ENCODE measurements at places on chromosomes 7 and 10. TPM values are rescaled to one million over a fixed set of nuclear protein-coding genes. Genes with fewer than 3 reads are reported as not detected.

DNA sequence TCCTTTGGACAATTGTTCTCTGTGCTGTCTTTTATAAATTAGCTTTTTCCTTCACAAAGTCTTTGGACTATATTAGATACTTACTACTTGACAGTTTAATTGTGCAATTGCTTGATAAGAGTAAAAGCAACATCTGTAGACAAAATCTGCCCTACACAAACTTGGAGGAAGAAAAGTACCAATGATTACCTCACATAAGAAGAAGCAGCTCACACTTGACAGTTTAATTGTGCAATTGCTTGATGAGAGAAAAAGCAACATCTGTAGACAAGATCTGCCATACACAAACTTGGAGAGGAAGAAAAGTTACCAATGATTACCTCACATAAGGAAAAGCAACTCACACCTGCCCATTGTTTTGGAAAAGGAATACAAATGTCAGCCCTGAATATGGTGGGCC lies 17.1 kb upstream of the SCIN start:
- DNase-seq, result no peak

DNA sequence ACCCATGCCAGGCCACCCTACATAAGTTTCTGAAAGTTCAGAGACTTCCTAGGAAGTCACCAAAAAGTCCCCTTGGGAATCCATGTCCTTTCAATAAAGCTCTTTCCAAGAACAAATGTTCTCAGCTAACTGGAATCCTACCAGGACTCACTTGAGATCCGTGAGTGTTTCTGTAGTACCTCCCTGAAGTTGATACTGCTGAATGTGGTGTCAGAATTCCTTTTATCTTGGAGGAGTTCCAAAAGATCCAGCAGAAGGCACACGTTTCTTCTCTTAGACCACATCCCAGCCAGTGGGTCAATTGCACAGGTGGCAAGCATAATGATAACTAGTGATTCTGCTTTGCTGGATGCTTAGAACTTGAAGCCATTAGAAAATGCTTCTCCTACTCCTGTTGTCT lies 689.7 kb upstream of the IGFBP3 start:
- no peak for DNase-seq

DNA sequence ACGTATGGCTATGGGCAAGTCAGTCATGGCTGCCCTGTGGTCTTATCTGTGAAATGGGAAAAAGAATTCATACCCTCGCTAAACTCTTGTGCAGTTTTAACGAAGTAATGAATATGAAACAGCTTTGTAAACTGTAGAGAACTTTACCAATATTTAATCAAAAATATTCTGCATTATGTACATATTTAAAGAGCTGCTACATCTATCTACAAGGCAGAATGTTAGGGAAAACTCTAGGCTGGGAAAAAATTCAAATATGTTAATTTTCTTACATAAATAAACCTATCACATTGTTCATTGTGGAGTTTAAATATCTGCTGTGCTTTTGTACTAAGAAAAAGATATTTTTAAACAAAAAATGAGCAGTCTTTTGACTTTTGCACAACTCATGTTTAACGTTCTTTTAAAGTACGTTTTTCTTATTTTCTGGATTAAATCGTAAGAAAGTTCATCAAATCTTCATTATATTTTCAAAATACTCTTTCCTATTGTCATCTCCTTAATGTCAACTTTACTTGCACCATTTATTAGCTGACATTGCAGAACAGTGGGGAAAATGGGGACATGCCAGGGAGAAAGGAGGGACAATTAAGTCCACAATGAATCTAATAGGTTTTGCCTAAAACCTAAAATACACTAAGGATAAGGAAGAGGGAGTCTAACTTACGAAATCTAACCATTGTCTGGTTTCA lies 57.5 kb downstream of the ICA1 start:
- DNase-seq, result no peak

- DNase-seq, result no peak
Observed at GRCh38 chr7:46660402-46660980, 739.4 kb upstream of the IGFBP3 start.

The TYSND1 gene
- 12.4 TPM for polyA plus RNA-seq

The TRIL gene
- 51.3 TPM for polyA plus RNA-seq
